Glomerular endothelial cell (primary cell): ENCODE measurements at places on chromosomes 3 and 15.

DNA sequence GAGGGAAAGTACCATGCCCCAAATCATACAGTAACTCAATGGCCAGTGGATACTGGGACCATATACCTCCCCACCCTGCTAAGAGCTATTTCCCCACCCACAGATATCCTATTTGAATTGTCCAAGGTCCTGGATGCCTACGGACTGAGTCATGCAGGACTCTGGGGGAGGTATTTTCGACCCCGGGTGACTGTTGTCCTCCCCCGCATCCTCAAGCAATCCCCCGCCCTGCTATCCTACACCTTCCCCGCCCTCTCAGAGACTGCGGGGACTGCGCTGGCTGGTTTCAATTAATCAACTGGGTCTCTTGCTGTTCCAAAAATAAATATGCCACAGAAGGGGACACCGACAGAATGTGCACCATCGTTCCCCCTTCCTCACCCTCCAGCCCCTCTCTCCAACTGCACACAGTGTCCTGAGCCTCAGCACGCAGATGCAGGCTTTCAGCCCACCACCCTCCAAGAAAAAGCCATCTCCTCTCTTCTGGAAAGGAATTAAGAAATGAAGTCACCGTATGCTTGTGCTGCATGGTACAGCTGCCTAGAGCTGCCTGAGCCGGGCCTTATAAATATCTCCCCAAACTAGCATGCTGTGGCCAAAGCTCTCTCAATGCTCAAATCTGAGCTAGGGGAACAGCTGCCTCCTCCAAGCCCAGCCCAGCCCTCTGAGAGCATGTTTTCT is 8.1 kb downstream of the CAV3 start:
- no peak for DNase-seq

DNA sequence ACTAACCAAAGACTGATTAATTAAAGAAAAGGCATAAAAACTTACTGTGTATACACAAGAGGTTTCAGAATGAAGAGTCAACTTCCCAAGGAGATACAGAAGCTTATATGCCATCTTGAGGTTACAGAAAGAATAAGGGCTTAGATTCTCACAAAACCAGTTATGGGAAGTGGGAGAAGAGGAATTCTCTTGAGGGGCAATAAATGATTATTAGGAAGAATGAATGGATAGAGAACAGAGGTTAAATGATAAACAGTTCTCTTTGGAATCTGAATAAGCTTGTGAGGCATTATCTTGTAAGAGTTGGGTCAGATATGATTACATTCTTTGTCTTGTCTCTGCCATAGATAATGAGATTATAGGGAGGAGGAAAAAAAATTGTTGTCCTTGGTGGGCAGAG is 126.7 kb upstream of the SPATA16 start:
- DNase-seq, result no peak

- DNase-seq, result no peak
These were observed 17.2 kb upstream of the CCR4 start for GRCh38 chr3:32934150-32934742.

GRCh38 chr3:127624063-127624462 is 4.9 kb upstream of the PODXL2 start:
- no peak for DNase-seq

GRCh38 chr15:58163985-58164384 is 25.8 kb downstream of the AQP9 start:
- no peak for DNase-seq

- DNase-seq, result no peak
These were observed at the start of gene LRRC15 for GRCh38 chr3:194369522-194370279. TSS of gene LRRC15 (minus strand) at chr3:194369743. CDS start at chr3:194361043, 8,700 bp downstream.

GRCh38 chr3:138800248-138800647 is 34.5 kb downstream of the PIK3CB start:
- no peak for DNase-seq

- DNase-seq, result no peak
These were observed 8.2 kb upstream of the FAM240A start for GRCh38 chr3:46604127-46604526.

- DNase-seq, result no peak
These were observed 28.1 kb upstream of the CNBP start for GRCh38 chr3:129211772-129212171.

GRCh38 chr3:192482391-192482790 is 244.9 kb downstream of the FGF12 start:
- DNase-seq, result no peak

DNA sequence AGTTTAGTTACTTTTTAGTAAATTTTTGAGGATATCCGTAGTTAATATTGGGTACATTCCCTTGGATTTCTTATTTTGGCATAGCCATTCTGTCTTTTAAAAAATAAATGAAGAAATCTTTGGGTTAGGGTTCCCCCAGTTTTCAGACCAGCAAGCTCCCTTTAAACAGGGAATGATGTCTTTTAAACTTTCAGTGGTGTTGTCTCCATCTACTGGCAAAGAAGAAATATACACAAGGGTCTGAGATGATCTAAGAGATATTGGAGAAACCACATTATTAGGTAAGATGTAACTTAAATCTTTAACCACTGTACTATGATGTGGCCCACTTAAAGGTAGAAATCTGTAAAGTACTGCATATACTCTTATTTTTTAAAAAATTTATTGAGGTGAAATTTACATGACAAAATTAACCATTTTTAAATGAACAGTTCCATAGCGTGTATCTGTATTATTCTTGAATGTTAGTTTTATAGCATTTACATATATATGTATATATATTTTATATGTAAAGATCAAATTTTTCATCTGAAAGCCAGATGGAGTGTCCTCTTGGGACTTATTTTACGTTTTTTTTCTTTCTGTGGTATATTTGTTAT is 35.1 kb upstream of the EIF3J start:
- no peak for DNase-seq

DNA sequence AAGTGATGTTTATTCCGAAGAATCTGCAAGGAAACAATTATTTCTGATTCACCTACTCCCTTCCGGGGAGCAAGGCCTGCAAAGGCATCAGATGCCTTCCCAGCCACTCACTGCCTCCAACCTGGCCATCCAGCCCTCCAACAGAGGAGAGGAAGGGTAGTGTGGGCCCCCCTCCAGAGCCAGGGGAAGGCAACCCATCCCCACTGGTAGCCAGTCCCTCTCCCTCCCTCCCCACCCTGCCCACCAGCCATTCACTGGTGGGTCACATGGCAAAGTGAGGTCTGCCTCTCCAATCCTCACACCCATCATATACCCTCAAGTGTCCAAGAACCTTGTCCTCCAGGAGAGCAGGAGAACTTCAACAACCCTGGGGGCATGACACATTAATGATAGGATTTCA is 2.4 kb upstream of the VIPR1 start:
- DNase-seq, result no peak

- no peak for DNase-seq
These were observed 132.5 kb downstream of the CMSS1 start for GRCh38 chr3:99949956-99950670.

DNA sequence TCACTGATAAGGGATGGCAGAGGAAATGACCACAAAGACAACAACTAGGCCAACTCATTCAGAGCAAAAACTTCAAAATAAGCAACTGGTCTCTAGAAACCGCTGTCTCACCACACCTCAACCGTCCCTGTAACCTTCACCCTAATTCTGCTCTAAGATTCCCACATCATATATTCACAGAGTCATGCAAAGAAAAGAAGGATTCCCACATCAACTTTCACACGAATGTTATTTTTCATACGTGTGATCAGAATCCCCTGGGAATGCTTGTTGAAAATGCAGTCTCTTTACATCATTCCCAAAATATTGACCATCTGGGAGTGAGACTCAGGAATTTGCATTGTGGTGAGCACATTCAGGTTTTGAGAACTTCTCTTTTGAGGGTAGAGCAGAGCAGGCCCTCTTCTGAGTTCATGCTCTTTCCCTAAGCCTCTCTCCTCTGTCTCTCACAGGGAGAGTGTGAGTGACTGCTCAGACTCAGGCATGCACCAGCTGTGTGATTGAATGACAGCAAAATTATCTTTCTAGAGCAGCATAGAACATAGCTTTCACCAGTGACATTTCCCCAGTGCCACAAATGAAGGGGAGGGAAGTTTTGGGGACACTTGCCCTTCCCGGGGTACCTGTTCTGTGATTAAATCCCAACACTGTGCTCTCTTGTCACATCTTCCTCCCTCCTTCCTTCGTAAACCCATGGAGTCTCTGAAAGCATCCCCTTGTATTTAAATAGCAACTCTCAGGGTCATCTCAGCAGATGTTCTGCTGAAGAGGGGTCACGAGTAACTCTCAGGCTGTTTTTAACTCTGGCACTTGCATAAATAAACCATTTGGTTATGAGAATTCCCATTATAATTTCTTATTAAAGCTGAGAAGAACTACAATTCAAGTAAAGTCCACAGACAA is 170.9 kb downstream of the PLCL2 start:
- DNase-seq, result no peak

- no peak for DNase-seq
These were observed 21.6 kb downstream of the IFT57 start for GRCh38 chr3:108200578-108200977.

GRCh38 chr3:18238746-18239331 is 186.3 kb downstream of the SATB1 start:
- no peak for DNase-seq

- DNase-seq, result no peak
These were observed 26.8 kb upstream of the PCOLCE2 start for GRCh38 chr3:142915636-142916035.

DNA sequence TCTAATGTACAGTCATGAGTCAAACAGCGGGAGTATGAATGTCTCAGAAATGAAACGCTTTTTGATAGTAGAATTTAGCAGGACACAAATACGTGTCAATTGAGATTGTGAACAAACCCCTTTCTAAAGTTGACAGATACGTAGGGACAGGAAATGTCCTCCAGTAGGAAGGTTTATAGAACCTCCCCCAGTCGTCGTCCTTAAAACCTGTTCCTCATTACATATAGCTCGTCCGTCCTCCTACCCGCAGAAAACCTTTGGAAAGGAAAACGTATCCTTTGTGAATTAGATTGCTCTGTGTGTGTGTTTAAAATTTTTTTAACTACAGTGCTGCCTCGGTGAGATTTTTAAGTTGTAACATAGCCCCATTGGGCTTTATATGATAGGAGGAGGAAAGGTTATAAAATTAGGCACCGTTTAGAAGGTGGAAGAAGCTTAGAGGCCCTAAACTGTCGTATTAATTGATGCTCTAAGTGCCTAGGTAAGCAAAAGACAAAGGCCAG is 4.1 kb downstream of the UBE2E1 start:
- no peak for DNase-seq

DNA sequence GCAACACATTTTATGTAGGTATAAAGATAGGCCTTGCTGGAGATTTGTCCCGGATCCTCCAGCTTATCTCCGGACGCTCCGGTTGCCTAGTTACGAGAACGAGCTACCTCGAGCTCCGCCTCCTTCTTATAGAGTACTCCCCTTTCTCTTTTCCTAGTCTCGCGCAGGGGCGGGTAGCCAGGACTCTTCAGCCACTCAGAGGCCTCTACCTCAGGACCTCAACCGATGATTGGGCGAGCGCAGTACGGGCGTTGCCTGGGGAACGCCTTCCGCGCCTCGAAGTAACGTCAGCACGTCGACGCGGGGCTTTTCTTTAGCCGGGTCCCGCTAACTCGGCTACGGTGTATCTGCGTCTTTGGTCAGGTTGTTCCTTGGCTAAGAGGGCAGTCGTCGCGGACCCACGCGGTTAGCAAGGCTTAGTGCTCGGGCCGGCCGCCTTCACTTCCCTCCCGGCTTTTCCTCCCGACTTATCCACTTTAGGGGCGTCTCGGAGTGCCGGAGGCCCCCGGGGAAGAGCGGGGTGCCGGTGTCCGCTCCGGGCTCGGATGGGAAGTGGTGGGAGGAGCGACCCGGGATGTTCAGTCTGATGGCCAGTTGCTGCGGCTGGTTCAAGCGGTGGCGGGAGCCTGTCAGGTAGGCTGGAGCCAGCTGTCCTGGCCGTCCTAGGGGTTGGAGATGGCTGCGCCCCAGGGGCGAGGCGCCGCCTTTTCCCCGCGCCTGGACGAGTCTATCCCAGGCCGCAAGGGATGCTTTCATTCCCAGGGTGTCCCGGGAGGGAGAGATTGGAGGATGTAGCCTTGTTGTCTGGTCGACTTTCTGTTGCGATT is at the start of gene ARL13B:
TSS of gene ARL13B (plus strand) at position 306 of the 827 bp plus-strand sequence. CDS start at position 575, 269 bp downstream.
- peak; percentile 90 for DNase-seq

DNA sequence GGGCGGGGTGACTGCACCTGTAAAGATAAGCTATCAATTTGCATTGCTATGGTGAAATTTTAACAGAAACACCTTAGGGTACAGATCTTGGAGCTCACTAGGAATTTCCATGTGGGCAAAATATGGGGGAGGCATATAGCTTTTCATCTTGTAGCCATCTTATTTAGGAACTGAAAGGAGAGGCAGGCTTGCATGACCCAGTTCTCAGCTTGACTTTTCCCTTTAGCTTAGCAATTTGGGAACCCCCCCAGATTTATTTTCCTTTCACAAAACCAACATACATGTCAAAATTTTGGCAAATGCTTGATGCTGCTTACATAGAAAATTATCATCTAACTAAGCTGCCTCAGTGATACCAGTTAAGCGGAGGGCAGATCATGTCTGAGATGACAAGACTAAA is 55.0 kb upstream of the EIF1B start:
- no peak for DNase-seq

GRCh38 chr3:45597581-45597980 is 3.0 kb downstream of the LIMD1 start:
- DNase-seq, result no peak

DNA sequence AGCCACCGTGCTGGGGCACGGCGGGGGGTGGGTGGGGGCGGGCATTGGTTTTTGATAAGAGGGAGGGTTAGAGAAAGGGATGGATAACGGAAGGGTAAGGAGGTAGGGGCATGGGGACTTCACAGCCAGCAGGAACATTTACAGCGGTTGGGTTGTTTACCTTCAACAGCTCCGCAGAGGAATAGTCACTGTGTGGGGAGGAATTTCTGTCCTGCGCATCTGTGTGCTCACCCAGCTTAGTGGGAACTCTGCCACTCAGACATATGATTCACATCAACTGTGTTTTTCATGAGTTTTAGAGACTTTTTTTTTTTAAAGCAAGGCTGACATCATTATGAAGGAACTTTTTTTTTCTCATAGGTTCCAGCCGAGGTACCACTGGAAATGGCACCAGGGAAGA is 19.6 kb downstream of the CHRD start:
- no peak for DNase-seq

DNA sequence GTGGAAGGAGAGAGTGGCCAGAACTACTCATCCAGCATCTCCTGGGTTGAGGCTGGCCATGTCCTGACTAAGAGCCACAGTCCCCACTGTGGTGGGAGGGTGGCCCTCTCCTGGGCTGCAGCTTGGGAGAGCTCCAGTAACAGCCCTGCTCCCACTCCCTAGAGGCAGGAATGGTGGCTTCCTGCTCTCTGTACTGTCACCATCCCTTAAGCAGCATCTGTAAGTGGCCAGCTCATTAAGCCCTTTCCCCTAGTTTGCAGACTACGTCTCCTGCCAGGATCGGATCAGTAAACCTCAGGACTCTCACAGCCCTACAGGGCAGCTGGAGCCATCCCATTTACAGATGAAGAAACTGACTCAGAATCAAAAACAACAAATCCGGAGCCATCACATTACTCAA is 30.5 kb downstream of the DNAJB8 start:
- DNase-seq, result no peak
